ENCODE measurements at places on chromosomes 13 and 19.
A peak's percentile ranks its signal among the peaks of the same experiment; 100 is the strongest.

GRCh38 chr19:52536448-52536800, 9.0 kb downstream of the ZNF808 start:
- DNase-seq = peak; percentile 2

- no peak for DNase-seq
Measured at GRCh38 chr13:110571896-110572777, 10.6 kb upstream of the RAB20 start.

DNA sequence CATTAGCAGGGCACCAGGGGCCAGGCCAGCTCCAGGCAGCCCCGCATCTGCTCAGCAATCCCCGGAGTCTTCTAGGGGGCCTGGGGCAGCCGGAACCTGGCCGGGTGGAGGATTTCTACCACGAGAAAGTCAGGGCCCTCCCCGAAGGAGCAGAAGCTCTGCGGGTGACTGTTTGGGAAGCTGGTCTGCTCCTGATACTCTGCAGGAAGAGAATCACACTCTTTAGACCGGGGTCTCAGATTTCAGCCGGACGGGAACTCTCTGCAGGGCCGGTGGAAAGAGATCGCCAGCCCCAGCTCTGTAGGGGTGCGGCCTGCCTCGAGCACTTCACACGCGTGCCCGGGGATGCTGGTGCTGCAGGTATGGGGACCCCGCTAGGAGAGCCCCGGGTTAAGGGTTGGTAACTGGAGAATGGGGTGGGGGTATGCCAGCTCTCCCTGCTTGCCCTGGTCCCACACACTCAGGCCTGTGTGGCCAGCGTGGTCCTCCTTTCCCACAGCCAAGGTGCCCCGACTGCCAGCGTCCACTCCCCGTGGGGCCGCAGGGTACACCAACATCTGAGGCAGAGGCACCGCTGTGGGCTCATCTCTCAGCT, 20.1 kb downstream of the RASA3 start:
- DNase-seq = no peak

- DNase-seq = no peak
Measured at GRCh38 chr13:42363941-42364612, 92.1 kb downstream of the AKAP11 start.

GRCh38 chr13:26548205-26548765, 9.2 kb upstream of the WASF3 start:
- no peak for DNase-seq

DNA sequence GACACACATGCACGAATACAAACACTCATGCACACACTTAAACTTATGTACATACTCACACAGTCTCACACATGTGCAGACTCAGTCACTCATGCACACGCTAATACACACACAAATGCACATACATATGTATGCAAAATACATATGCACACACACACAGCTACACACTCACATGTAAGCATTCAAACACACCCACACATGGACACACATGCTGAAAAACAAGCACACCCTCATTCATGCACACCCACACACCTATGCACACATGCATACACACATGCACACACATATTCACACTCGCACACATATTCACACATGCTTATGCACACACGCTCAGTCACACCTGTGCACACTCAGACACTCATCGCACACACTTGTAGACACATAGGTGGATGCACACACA, 9.3 kb downstream of the MUC16 start:
- no peak for DNase-seq

DNA sequence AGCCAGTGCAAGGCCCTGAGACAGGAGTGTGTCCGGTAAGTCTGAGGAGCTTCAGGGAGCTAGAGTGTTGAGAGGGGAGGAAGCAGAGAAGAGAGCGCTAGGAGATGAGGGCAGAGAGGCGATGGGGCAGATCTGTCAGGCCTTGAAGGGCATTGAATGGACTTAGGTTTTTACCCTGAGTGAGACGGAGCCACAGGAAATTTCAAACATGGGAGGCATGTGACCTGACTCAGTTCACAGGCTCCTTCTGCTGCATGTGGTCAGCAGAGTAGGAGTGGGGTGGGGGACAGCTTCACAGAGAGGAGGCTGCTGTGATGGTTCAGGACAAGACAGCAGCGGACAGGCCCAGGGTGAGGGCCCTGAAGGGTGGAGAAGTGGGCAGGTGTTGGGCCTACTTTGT, 2.5 kb upstream of the FAM98C start:
- no peak for DNase-seq

DNA sequence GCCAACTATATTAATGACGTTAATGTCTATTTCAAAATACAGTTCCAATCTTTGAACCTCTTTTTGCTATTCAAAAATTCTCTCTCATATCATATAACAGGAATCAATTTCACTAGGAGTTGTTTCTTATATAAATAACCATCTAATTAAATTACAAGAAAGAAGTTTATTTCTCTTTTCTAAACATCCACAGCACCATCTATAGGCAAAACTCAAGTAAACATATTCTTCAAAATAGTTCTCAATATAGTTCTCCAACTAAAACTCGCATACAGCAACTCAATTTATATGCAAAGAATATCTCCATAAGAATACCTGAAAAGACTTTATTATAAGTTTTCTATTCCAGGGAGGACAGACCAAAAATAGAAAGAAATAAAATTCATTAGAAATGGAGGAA, 65.6 kb downstream of the RBM26 start:
- no peak for DNase-seq

- DNase-seq = no peak
Measured at GRCh38 chr19:2195914-2196313, 32.2 kb downstream of the DOT1L start.

- no peak for DNase-seq
Measured at GRCh38 chr13:51539887-51540286, 44.4 kb upstream of the WDFY2 start.

- DNase-seq = no peak
Measured at GRCh38 chr13:77846173-77846572, 72.5 kb downstream of the EDNRB start.

DNA sequence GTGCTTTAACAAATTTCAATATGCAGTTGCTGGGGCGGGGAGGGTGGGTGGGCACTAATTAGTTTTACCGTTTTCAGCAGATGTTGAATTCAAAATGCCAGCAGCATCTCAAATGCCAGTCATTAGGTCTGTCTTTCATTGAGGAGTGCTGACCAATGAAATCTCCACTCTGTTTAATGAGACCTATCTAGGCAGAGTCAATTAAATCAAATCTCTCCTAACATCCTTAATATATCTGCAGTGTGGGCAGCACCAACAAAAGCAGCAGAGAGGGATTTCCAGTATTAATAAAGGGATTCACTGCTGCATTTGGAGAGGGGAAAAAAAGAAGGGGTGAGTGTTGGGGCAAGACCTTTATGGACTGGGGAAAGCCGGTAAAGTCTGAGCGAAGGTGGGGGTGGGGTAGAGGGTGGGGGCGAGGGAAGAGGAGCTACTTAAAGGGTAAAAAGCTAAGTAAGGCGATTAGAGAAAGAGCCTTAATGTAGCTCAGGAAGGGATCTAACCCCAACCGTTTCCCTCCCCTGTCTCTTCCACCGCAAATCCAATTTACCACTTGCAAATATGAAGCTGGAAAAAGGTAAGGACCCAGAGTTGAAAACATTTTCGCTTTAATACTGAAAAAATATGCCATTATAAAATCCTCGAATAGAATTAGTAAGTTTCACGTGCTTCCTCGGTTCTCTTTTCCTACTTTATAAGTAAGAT, 4.5 kb downstream of the SLITRK1 start:
- DNase-seq = no peak

DNA sequence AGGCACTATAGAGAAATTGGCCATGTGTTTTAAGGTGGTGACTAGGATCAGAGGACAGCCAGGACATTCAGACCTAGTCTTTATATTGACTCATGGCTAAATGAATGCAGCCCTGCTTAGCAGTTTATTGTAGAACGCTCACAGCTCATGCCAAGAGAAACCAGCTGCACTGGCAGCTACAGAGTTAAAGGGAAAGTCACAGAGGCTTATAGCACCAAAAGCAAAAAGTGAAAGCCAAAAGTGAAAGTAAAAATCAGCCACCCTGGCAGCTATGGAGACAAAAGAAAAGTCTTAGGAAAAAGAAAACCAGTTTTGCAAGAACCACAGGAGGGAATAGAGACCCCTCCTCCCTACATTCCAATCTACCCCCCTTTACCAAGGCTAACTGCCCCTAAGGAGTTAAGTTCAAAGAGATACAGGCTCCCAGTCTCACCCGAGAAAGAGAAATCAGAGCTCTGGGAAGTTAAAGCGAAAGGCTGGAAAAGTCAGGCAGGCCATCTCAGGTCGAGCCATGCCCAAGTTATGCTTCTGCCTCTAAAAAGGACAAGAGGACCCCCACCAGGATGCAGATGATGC, 99.0 kb downstream of the ZNF429 start:
- DNase-seq = no peak
